ENCODE measurements at places on chromosomes 11 and 22.
A peak's percentile ranks its signal among the peaks of the same experiment; 100 is the strongest.

- DNase-seq: no peak
Measured at GRCh38 chr11:26331911-26332571, at the start of gene ANO3. Gene ANO3, plus strand, starts transcription at chr11:26332130. Its CDS starts 146 bp downstream, at chr11:26332276.

GRCh38 chr22:37631448-37632173 is 7.9 kb upstream of the SH3BP1 start:
- no peak for DNase-seq

DNA sequence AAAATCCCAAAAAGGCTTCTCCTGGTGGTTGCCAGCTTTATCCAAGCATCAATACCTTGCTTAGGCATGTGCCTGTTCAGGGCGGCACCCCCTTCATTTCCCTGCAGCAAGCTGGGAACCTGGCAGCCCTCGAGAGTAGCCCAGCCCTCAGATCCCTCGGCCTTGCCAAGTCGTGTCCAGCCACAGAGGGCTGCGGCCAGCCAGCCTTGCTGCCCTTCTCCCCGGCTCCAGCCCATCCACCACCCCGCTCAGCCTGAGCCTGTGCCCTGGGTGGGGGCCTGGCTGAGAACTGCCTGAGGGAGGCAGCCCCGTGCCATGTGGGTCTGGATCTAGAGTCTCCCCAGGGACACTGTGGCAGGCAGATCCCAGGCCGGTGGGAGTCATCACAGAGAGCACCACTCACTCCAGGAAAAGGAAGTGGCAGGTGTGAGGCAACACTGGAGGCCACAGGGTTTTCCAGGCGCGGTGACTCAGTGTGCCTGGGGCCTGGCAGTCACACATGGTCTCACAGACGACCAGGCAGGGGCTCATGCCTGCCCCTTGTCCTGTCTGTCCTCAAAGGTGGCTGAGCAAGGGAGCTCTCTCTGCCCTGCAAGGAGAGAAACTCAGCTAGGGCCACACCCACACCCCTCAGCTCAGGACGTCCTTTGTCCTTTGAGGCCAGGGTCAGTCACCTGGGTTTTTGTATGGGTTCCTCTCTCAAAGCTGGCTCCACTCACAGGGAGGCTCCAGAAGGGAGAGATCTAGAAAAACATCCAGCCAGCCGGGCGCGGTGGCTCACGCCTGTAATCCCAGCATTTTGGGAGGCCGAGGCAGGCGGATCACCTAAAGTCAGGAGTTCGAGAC is 12.2 kb upstream of the CDC42BPG start:
- peak; percentile 44 for DNase-seq

GRCh38 chr11:82234256-82234655 is 499.4 kb downstream of the FAM181B start:
- DNase-seq: no peak

DNA sequence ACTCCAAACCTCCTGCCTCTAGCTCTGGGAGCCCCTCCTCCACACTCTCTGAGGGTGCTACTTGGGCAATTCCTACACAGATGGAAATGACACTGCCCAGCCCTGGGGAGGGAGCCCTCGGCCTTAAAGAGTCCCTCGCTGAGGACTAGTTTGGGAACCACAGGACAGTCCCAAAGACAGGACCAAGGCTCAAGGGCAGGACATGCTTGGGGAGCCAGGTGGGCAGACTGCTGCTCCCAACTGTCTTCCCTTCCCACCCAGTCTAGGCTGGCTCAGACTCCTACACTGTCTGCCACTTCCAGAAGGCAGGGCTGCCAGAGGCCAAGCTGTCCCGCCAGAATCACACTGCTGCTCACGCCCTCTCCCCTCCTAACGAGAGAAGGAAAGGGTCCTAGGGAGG is 9.8 kb downstream of the ARRB1 start:
- no peak for DNase-seq

- no peak for DNase-seq
Measured at GRCh38 chr22:46794067-46794466, 31.6 kb downstream of the TBC1D22A start.

DNA sequence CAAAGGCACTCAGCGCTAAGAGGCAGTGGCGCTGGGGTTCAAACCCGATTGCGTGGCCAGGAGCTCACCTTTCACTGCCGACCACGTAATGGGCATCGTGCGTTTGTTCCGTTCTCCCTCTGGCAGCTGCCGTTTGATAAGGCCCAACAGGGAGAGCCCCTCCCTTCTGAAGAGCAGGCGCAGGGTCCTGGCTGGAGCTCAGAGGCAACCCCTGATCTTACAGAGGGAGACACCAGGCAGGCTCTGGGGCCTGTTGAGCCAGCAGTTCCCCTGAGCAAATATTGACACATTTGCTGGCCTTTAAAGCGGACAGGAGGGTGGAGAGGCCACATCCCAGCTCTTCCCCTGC is 11.7 kb upstream of the C1QTNF6 start:
- no peak for DNase-seq

DNA sequence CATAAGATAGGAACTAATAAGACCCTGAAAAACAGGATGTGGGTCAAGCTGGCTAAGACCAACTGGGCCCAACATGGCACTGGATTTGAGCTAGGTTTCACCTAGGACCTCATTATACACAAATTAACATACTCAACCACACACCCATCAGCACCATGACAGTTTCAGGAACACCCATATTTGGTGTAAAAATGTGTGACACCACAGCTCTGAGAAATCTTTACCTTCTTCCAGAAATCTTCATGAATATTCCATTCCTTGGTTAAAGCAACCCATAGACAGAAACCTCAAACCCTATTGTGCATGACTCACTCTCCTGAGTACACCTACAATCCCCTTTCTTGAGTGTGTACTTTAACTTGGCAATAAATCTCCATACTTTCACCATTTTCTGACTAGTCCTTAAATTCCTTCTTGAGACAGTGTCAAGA is 378.8 kb downstream of the DYNC2H1 start:
- no peak for DNase-seq

DNA sequence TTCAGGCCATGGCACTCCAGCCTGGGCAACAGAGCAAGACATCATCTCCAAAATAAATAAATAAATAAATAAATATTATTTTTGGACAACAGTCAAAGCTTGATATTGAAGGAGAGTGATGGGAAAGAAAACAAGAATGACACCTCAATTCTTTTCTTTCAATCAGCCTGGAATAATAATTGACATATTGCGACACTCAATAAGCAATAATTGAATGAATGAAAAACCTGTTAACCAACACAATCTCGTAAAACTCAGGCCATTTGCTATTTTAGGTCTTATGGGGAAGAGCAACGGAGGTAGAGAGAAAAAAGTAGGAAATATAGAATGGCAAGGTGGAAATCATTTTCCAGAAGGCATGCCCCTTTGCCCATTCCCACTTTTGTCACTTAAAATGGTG is 10.5 kb upstream of the RBFOX2 start:
- DNase-seq: no peak

- no peak for DNase-seq
Measured at GRCh38 chr11:122019908-122020694, 95.9 kb downstream of the BLID start.

DNA sequence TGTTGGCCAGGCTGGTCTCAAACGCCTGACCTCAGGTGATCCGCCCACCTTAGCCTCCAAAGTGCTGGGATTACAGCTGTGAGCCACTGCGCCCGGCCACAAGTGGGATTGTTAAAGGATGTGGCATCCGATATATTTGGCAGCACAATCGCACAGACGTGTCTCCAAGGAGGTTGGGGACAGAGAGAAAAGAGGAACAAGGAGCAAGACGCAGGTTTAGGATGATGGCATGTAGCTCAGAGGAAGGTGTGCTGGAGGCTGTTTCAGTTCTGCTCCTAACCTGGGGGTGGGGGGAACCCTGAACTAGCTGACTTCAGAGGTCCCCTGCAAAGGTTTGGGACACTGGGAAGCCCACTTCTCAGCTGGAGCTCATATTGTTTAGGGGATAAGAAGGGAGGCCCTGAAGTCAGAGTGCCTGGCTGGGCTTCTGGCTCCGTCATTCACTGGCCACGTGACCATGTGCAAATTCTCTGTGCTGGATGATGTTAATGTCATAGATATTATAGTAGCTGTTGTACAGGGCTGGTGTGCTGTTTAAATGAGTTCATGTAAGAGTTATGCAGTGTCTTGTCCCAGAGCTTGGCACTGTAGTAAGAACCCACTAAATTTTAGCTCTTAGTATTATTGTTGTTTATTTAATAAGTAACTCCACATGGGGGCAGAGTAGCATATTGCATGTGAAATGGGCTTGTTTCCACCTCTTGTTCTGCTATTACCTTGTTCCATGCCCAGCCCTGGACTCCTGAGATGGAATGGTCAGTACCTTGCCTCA is 129.7 kb downstream of the ST3GAL4 start:
- DNase-seq: no peak

DNA sequence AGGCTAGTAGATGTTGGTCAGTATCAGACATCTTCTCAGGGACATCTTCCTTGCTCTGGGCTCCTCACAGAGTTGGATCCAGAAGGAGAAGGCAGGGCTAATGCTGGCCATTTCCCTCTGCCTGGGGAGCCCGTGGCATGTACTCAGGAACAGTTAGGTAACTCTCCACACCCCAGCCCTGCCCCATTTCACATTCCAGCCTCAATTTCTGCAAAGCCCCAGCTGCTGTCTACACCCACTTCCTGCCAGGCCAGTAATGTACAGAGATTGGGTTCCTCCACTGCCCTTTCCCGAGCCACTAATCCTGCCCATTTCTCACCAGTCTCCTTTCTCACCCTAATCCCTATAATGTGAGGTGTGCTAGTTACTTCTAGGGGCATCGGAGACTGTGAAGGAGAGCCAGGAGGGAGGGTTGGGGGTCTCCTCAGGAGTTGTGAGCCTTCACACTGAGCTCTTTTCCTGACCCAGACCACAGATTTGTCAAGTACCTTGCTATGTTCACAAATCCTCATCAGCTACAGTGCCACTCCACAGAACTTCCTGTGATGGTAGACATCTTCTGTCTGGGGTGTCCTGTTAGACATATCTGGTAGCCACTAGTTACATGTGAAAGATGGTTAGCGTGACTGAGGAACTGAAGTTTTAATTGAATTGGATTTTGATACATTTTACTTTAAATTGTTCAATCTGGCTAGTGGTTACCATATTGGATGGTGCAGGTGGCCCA is 1.3 kb upstream of the SEC14L3 start:
- no peak for DNase-seq

- DNase-seq: no peak
Measured at GRCh38 chr11:34323601-34324000, 34.2 kb downstream of the ABTB2 start.

DNA sequence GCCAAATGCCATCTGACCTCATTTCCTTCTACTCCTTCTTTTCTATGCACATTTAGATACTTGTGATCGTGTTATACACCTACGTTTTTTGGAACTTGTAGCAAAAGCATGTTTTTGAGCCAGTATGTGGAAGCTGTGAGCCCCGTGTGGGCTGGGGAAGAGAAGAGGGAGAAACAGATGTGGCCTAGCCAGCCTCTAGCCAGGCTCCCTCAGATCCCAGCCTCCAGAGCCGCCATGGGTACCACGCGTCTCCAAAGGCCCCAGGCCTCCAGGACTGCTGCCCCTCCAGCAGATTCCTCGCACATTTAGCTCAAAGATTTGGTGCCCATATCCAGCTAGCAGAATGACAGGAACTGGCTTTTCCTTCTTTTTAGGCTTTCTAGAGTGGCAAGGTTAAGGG is 17.0 kb upstream of the TLCD5 start:
- DNase-seq: no peak

DNA sequence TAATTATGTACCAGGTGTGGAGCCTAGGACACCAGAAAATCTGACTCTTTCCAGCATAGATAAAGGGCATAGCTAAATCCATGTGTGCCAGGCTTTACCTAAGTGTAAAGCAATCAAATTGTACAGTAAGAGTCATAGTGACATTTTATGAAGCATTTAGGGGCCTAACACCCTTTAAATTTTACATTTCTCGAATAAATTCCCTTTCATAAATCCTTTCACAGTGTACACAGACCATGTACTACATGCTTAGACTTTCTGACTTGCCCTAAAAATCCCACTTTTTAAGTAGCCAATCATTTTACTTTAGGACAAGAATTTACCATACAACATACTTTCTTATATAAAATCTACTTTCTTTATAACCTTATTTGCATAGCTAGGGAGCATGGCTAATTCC is 727.6 kb upstream of the LUZP2 start:
- DNase-seq: no peak

GRCh38 chr11:69642549-69642912 is 1.6 kb downstream of the CCND1 start:
- DNase-seq: peak; percentile 72

- DNase-seq: no peak
Measured at GRCh38 chr22:43289531-43289963, 53.6 kb downstream of the SCUBE1 start.

- no peak for DNase-seq
Measured at GRCh38 chr11:102383839-102384238, 36.8 kb downstream of the BIRC2 start.

GRCh38 chr11:86089659-86090058 is 20.8 kb upstream of the PICALM start:
- no peak for DNase-seq

DNA sequence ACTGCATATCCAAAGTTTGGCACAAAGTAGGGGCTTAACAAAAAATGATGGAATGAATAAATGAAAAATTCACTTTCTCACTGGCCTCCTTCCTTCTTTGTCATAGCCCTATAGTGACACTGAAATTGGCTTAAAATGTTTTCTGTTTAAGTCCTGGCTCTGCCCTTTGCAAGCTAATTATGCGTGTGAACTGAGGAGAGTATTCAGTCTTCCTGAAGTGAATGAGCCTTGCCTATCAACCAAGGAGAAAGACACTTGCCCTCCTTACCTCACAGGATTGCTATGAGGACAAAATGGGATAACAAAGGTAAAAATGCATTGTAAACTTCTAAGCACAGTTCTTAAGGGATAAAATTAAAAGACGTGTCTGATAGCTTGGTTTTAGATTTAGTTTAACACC is 729.8 kb upstream of the ANO3 start:
- no peak for DNase-seq

DNA sequence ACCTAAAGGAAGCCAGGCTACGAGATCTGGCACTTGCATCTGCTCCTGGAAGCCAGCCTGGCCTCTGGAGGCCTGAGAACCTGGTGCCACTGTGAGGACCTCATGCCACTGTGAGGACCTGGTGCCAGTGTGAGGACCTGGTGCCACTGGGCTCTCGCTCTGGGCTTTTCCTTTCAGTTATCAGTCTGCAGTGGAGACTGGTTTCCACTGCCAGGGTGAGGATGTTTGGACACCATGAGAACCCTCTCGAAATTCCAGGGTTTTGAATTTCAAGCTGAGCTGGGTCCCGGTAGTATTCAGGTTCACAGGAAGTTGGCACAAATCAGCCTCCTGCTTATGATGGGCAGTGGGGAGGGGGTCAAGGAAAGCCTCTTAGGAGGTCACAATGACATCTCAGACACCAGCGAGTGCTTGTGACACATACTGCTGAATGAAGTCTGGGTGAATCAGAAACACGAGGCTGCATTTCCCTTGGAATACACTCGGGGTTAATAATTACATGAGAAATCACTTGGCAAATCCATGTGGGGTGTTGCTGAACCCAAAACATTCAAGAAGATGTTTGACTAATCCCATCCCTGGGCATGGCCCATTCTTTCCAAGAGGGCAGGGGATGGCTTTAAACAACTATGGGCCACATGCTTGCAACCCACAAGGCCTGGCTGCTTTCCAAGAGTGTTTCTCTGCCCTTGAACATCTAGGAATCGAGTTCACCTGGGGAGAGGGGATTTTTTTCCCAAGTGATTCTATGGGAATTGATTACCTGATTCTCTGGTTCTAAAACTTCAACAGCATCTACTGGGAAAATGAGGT is 60.2 kb downstream of the LINC01488 start:
- DNase-seq: no peak
